Naive B cell (primary cell): ENCODE measurements at places on chromosomes 4 and X. TPM values are rescaled to one million over a fixed set of nuclear protein-coding genes. Genes with fewer than 3 reads are reported as not detected.
A peak's percentile ranks its signal among the peaks of the same experiment; 100 is the strongest.

MAGEA2 gene
- not detected for polyA plus RNA-seq

- no peak for DNase-seq
Measured at GRCh38 chr4:178273168-178273567, 830.9 kb upstream of the AGA start.

DNA sequence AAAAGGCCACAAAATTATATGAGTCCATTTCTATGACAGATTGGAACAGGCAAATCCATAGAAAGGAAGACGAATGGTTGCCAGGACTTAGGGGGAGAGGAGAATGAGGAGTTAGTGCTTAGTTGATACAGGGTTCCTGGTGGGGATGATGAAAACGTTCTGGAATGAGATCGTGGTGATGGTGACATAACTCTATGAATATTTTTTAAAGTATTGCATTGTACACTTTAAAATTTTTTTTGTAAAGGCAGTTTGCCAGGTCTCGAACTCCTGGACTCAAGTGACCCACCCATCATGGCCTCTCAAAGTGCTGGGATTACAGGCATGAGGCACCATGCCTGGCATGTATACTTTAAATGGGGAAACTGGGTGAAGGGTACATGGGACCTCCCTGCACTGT is 9.9 kb upstream of the CCNQ start:
- DNase-seq = no peak

DNA sequence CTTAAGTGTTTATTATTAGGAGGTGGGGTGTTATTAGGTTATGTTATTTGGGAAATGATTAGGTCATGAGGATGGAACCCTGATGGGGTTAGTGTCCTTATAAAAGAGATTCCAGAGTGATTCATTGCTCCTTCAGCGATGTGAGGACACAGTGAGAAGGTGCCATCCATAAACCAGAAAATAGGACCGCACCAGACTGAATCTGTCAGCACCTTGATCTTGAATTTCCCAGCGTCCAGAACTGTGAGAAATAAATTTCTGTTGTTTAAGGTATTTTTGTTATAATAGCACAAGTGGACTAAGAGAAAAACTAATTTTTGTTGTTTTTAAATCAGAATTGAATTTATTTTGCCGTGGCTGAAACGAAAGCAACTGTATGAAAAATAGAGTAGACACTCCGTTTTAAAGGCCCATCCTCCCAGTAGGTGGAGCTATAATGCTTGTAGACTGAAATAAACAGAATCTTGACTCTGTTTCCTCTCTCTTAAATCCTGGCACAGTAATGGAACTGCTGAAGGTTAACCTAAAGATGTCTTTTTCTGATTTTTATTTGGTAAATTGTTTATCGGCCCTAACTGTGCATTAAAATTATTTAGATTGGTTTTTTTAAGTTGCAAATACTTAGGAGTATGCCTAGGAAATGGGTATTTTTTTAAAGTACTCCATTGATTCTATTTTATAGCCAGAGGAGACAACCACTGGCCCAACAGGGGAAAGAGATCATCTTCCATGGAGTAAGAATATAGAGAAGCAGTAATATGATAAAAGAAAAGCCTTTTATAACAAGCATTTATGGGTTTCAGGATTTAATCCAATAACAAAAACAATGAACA is 133.2 kb upstream of the ADAMTS3 start:
- DNase-seq = peak; percentile 5

PNMA6F gene
- polyA plus RNA-seq = not detected

- no peak for DNase-seq
Measured at GRCh38 chr4:26912069-26912468, 51.4 kb downstream of the STIM2 start.

GRCh38 chrX:113512700-113513395 is 672.2 kb upstream of the AMOT start:
- DNase-seq = no peak

DNA sequence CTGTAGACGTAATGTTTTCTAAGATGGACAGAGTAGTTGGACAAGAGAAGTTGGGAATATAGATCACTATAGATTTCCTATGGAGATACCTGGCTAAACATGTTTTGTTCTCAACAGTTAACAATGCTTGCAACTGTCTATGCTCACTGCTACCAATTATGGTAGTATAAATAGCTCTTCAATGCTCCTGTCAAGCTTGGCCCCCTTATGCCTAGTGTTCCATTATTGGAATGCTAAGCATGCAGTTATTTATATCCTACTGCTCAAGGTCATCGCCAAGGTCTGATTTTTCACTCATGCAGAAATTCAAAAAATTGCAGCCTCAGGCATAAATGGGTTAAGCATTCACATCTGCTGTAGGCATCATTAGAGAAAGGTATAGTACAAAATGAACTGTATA is 519.0 kb downstream of the IL15 start:
- DNase-seq = no peak

RS1 gene
- polyA plus RNA-seq = 0.09 TPM

GRCh38 chr4:127352220-127353113 is 280.3 kb upstream of the INTU start:
- DNase-seq = no peak

DNA sequence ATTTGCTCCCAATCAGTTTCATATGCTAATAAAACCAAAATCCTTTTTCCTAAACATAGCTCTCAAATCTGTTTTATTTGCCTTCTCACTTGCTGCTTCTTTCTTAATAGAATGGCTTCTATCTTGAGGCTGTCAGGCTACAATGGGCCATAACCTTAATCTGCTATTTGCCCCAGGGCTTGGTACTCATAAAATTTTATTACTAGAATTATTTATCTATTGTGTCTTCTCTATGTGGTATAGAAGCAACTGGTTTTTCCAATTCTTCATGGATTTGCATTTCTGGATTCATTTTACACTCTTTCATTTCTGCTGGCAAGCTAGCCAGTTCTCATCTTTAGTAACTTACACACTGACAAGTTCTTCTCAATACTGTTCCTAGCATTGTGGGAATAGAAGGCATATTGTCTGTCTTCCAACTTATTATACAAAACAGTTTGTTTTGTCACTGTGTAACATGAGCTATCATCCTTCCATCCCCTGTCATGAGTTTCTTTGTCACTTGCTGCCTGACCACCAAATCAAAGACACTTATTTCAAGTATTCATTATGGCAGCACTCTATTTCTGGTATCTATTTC is 96.6 kb upstream of the KCNIP4 start:
- DNase-seq = no peak
